ENCODE measurements at places on chromosomes 7 and 10. TPM values are rescaled to one million over a fixed set of nuclear protein-coding genes. Genes with fewer than 3 reads are reported as not detected.

Gene GDF2
- not detected for total RNA-seq

Gene OR6B1
- total RNA-seq, result not detected

Gene ADD3
- 47.6 TPM for total RNA-seq

Gene TDRD1
- not detected for total RNA-seq

Gene HOXA6
- total RNA-seq, result 8.4 TPM

Gene MSMB
- total RNA-seq, result 7.8 TPM

Gene INSYN2A
- total RNA-seq, result not detected

Gene WEE2
- not detected for total RNA-seq

Gene TBX20
- total RNA-seq, result 0.17 TPM

Gene PRPS1L1
- total RNA-seq, result not detected

Gene IGFBP3
- total RNA-seq, result 65.3 TPM

Gene UBE2H
- total RNA-seq, result 138 TPM

Gene SPAM1
- not detected for total RNA-seq

Gene CARD11
- total RNA-seq, result 4.6 TPM

Gene SUFU
- total RNA-seq, result 15.7 TPM

Gene TMEM176A
- total RNA-seq, result 67.9 TPM

Gene IQUB
- total RNA-seq, result 19.7 TPM
